Stimulated activated CD4-positive, alpha-beta T cell treated with anti-CD3 and anti-CD28 coated beads, Interleukin-12 subunit alpha, Interleukin-12 subunit beta, amount 100 ng/mL, for 48 hours (primary cell): ENCODE measurements at places on chromosomes 5 and 9.

- no peak for DNase-seq
Measured at GRCh38 chr5:151779531-151780125, 7.9 kb downstream of the G3BP1 start.

GRCh38 chr5:9042241-9042640 lies 503.6 kb downstream of the SEMA5A start:
- no peak for DNase-seq

DNA sequence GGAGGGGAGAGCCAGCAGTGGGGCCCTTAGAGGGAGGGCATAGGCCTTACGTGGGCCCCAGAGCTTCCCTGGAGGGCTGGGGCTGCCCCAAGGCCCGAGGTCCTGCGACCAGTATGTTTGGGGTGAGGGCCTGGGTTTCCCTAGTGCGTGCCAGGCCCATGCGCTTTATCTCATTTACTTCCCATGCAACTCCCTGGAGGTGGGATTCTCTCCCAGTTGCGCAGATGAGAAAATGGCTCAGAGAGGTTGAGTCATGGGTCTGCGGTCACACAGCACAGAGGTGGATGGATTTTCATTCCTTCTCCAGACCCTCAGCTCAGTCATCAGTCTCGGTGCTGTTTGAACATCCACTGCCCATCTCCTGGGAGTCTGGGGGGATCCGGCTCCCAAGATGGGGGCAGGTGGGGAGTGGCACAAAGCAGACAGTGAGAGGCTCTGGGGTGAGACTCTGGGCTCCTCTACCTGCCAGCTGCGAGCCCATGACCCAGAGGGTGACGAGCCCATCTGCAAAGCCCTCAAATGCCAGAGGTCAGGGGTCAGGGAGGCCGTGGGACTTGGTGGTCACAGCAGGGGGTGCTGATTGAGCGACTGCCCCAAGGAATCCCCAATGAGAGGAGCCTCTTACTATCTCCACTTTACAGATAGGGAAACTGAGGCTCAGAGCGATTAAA lies 171.2 kb downstream of the GAPVD1 start:
- DNase-seq: no peak

- DNase-seq: no peak
Measured at GRCh38 chr9:114894609-114895433, 35.6 kb downstream of the TNFSF8 start.

DNA sequence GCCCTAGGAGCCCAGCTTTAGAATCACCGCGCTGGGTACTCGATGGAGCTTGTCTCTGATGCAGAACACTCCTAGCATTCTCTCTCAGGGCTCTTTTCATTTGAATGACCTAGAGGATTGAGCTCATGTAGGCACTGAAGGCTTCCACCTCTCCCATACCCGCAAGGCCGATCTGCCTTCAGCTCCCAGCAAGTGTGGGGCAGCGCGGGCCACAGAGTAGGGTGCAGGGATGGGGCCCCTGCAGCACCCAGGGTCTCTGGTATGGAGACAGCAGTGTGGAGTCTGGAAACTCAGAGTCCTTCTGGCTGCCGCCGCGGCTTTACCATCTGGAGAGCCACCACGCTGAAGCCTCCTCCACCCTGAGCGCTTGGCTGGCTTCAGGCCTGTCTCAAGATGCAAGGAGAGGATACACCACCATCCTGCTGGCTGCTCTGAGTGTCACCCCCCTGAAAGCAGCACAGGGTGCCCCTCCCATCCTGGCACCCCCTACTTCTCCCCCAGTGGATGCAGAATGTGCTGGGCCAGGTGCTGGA lies 12.9 kb downstream of the STKLD1 start:
- no peak for DNase-seq

GRCh38 chr5:166795756-166796155 lies 1495.7 kb upstream of the WWC1 start:
- DNase-seq: no peak

GRCh38 chr5:136089791-136090190 lies 42.9 kb upstream of the SMAD5 start:
- DNase-seq: no peak

DNA sequence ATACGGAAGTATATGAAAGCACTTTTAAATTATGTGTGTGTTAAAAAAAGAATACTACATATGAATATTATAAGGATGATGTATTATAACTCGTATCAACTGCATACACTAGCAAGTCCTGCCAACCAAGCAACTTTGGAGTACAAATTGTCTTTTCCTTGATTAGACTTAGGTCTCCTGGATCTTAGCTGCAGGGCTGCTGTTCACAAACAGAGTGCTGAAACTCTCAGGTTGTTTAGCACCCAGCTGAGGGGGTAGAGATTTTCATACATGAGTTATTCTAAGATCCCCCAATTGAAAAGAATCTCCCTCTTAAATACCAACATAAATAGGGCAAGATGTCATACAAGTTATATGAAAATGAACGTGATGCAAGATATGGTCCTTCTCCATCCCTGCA lies 149.8 kb upstream of the TNC start:
- DNase-seq: no peak

DNA sequence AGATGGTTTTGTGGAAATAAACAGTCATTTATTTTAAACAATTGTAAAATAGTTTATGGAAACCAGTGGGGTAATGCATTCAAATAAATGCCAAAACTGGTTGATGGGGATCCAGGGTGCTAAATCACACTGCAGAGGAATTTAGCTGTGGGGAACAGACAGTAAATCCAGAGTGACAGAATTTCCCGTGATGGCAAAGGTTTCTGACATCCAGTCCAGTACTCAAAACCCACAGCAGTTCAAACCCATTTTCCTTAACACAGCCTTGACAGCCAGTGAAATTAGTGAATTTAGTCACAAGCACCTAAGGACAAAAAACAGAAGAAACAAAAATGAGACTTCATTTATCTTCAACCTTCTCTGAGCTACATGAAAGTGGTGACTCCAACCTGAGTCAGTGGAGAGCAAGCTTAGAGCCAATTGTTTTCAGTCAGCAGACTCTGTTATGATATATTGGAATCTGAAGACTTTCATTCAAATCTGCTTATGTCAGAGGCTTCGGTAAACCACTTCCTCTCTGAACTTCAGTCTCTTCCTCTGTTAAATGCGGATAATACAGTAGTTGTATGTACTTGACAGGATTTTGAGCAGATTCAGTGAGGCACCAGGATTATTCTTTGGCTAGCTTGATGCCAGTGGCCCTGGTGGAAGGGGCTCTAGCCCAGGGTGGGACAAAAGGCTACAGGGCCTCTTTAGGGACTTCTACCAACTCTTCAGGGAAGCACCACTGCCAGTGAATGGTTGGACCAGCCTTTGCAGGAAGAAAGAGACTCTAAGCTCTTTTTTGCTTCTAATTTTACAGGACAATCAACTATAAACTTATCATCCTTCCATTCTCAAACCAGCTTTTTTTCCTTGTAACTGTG lies 185.3 kb downstream of the MAPKAP1 start:
- peak; percentile 20 for DNase-seq

GRCh38 chr5:93122446-93122845 lies 458.6 kb downstream of the NR2F1-AS1 start:
- DNase-seq: no peak

GRCh38 chr9:95649801-95650213 lies 133.0 kb upstream of the PTCH1 start:
- DNase-seq: no peak

DNA sequence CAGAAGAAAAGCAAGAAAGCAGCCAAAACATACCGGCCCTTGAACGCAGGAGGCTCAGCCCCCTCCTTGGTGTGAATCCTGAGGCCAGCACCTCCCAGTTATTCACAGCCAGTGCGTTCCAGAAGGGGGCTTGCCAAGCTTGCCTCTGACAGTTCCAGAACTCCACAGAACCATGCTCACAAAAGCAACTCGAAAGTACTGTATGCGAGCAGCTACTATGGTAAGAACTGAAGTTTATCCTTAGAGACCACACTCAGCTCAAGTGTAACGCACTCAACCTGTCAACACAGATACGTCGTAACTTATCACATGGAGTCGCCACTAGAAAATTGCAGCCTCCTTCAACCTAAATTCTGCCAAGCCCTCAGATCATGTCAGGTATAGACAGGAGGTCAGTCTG lies 1.4 kb downstream of the UBAC1 start:
- no peak for DNase-seq

- no peak for DNase-seq
Measured at GRCh38 chr5:64646169-64646568, 44.1 kb upstream of the SHISAL2B start.

DNA sequence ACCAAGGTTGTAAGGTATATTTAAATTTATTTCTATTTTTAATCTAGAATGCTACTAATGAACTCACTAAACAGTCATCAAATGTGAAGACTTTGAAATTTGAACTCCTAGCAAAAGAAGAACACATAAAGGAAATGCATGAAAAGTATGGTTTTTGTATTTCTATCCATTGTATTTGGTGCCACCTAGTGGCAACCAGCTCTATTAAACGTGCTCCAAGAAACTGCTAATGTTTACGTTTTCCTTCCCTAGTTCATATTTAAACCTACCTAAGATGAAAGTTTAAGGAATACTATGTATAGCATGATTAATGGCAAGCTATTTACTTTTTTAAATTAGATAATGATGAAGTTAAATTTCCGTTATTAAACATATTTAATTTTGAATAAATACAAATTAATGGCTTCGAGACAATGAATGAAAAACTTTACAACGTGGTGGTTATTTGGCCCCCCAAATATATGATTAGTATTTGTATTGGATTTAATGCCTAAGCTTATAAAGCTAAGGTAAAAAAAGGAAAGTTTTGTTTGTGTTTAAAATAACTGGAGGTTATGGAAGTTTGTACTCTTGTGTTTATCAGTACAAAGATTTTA lies 115.9 kb upstream of the SH3GL2 start:
- no peak for DNase-seq

- no peak for DNase-seq
Measured at GRCh38 chr5:55991768-55992486, 2.8 kb downstream of the IL6ST start.

DNA sequence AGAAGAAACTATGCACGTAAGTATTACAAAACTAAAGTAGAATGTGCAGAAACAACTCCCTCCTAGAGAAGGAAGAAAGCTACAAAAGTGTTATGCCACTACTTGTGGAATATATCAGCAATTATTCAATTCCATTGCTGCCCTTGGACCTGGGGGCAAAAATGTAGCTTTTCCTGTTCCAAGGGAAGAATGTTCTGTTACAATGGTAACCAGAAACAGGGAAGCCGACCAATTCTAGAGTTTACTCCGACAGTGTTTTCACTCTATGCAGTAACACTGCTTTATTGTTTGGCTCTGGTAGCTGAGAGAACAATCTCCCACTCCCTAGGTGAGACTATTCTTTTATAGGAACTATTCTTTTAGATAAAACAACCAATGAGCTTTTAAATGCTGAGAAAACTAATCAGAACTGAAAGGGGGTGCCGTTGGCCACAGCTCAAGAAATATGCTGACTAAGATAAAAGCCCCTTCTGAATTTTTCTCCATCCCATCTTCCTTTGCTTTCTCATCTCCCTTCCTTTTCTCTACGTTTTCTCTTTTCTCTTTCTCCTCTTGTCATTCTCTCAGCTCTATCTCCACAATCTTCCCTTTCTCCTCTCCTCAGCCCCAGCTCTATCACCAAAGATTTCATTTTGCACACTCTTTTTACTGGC lies 54.1 kb downstream of the SLC1A3 start:
- DNase-seq: no peak

DNA sequence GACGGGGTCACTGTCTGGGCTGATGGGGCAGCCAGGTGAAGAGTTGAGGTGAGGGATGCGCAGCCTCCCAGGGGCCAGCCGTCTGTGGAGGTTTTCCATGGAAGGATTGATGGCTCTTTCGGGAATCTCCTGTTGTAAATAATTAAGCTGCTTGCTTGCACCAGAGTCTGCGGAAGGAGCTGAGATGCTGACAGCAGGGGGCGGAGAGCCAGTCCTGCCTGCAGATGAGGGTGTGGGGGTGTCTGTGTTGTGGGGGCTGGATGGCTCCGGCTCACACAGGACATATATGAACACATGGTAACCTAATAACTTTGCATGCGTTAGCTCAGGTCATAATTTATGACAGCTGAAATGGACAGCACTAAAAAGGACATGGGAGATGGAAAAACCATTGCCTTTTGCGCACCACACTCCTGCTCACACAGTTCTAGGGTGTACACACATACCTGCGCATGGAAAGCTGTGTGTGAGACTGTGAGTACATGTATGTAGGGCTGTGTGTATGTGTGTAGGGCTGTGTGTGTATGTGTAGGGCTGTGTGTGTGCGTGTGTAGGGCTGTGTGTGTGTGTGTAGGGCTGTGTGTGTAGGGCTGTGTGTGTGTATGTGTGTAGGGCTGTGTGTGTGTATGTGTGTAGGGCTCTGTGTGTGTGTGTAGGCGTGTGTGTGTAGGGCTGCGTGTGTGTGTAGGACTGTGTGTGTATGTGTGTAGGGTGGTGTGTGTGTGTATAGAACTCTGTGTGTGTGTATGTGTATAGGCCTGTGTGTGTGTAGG lies 36.8 kb upstream of the SEMA4D start:
- no peak for DNase-seq

- DNase-seq: no peak
Measured at GRCh38 chr9:117088786-117089185, 326.1 kb downstream of the ASTN2 start.

DNA sequence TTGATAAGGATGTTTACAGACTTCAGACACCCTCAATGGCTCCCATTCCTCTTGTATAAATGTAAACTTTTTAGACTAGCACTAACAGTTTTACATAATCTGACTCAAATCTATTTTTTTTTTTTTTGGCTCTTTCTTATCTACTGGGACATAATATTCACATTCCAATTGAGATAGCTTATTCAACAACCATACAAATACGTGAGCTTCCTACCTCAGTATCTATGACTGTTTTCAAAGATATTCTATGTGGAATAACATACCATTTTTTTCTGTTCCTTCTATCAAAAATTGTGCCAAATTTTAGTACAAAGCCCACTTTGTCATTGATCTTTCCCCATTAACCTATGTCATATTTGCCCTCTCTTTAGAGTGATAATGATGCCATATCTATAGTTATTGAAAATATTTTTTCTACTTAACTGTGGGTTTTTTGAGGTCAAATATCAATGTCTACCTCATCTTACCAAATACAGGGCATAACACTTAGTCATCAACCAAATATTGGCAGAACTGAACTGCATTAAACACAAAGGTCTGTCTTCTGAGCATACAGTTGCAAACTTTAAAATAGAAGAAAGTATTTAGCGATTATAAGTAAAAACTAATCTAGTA lies 482.6 kb downstream of the PTPRD start:
- no peak for DNase-seq

DNA sequence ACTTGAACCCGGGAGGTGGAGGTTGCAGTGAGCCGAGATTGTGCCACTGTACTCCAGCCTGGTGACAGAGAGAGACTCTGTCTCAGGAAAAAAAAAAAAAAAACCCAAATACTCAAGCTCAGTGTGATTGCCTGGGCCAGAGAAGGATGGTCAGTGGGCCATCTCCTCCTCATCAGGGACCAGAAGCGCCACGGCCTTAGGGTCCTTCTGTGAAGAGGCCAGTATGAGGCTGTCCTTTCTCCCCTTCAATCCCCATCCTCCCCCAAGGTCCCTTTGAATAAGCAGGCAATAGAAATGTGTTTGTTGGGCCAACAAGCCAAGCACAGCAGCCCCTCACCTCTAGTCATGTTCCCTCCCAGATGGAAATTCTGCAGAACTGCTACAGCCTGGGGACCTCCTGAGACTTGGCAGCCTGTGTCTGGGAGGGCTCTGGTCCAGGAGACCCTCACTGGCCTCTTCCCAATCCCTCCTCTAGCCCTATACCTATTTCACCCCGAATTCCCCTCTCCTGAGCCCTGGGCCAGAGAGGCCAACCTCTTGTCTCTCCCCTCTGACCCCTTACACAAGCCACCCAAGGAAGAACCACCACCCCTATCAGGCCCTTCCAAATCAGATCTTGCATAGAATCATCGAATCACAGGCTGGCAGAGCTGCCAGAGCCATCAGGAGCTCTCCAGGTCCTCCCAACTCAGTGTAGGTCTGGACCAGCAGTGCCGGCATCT lies 1.0 kb downstream of the CSF1R start:
- no peak for DNase-seq
